ENCODE measurements at places on chromosomes 4 and X. TPM values are rescaled to one million over a fixed set of nuclear protein-coding genes. Genes with fewer than 3 reads are reported as not detected.

Gene NEXMIF
- not detected for total RNA-seq

Gene CXCL8
- total RNA-seq: not detected

Gene EVC
- 21.0 TPM for total RNA-seq

Gene PRKG2
- total RNA-seq: not detected

Gene ENOX2
- total RNA-seq: 3.3 TPM

Gene TGIF2LX
- total RNA-seq: not detected

Gene RHOH
- total RNA-seq: 36.6 TPM

Gene TRAM1L1
- 0.92 TPM for total RNA-seq

Gene EDNRA
- total RNA-seq: not detected

Gene SPANXB1
- not detected for total RNA-seq

Gene NEUROG2
- total RNA-seq: not detected

Gene PABPC4L
- 1.1 TPM for total RNA-seq

Gene LARP1B
- 29.5 TPM for total RNA-seq

Gene DCAF12L2
- total RNA-seq: not detected

Gene HTN1
- not detected for total RNA-seq

GRCh38 chrX:39736216-39737211 lies 361.2 kb downstream of the BCOR start:
- peak; percentile 74 for DNase-seq

- DNase-seq: peak; percentile 45
Measured at GRCh38 chr4:159103384-159103990, 608 bp downstream of the RAPGEF2 start.

- DNase-seq: no peak
Measured at GRCh38 chrX:38041237-38041636, 34.9 kb downstream of the SYTL5 start.

- no peak for DNase-seq
Measured at GRCh38 chr4:183395395-183395794, 49.0 kb upstream of the CDKN2AIP start.

- DNase-seq: peak; percentile 16
Measured at GRCh38 chrX:41516999-41517765, 70.0 kb downstream of the NYX start.

DNA sequence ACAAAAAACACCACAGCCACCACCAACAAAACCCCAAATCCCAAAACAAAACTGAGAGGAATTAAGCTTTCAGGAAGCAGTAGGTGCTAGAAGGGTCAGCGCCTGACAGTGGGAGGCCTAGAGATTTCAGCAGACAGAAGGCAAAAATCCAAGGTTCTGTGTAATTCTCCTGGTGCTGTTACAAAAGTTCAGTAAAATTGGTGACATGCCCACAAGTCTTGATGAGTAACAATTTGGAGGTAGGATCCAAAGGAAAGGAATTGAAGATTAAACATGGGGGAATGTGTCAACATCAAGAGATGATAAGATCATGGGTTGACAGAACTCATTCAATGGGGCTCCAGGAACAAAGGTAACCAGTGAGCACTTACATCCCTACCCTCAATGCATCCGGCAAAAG lies 653.8 kb upstream of the CPEB2 start:
- no peak for DNase-seq

DNA sequence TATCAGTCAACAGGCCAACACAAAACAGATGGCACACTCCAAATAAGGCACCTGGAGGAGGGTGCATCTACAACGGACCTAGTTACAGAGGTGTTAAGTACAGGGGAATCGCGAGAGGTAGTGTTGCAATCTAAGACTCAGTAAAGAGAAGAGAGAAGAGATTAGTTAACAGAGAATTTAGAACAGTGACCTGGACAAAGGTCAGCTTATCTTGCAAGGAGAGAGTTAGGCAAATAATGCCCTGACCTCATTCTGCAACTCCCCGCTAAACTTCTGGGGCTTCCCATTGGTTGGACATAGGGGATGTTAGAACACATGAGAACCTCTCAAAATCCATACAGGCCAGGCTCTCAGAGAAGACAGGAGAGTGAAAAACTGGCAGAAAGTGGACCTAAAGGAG lies 289.4 kb upstream of the GK2 start:
- no peak for DNase-seq

DNA sequence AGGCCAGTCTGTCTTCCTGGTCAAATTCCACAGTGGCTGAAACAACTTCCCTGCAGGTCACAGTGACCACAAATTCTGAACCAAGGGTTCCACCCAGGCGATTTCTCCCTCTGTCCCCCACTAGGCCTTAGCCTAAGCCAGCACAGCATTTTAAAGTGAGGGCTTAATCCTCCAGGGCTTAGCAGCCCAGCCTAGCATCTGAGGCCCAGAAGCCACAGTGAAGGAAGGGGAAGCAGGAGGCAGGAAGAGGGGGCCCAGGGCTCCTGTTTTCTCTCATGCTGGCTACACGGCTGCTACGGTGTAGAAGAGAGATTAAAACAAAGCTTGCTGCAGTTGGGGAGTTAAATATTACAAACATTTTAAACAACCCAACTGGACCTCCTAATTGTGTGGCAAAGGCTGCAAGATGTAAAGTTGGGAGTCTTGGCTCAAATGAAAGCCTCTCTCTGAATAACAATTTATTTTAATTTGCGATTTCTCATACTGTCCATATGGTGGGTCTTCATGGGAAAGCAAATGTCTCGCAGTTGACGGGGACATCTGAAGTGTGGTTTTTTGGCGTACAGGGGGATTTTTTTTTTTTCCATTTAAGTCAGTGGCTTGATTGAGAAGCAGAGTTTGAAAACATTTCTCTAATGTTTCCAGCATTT lies 170.8 kb upstream of the RAI2 start:
- no peak for DNase-seq

DNA sequence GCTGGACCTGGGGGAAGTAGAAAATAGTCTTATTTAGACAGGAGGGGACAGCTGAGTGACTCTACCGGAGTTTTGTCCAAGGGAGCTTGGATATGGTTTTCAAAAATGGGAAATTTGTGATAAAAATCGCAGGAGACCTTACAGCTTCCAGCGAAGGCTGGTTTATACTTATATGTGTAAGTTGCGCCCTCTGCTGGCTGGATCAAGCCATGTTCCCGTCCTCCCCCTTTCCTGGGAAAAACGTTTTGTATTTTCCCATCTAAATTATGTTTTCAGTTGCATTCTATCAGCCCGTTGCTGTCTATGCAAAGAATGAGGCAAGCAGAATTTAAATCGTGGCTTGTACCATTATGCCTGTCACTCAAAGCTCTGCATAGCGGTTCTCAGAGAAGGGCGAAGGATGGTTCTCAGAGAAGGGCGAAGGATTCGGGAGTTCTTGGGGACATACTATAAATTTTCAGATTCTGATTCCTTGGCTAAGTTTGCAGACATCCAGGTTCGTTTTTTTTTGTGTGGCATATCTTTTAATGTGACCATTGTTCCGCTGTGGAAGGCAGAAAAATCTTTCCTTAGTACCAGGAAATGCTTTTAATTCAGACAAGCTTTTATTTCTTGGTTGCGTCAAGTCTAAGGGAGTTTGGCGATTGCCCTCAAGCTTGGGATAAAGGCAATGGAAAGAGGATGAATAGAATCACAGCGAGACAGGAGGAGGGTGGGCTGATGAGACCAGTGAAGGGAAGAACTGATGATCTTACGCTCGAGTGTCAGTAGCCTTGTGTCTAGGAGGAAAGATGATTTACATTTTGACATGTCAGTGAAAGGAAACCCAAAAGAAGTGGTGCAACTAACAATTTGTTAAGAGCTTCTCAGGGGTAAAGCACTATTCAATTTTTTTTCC lies 128.5 kb upstream of the ARX start:
- peak; percentile 68 for DNase-seq

- no peak for DNase-seq
Measured at GRCh38 chrX:135591871-135592270, 71.4 kb downstream of the INTS6L start.

DNA sequence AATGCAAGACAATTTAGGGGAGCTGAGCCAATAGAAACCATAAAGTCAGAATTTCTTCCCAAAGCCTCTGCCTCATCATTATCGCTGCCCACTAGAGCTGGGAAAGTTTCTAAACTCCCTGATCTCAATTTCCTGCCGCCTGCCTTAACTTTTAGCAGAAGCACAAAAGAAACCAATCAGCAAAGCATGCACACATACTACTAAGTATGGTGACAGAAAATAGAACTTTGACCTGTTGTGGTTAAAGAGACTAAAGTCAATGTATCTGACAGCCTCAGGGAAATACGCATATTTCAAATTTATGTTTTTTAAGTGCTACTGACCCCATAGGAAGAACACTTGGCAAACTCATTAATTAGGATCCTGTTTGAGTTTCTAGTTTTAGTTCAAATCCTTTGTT lies 10.1 kb downstream of the STK26 start:
- DNase-seq: no peak

- DNase-seq: no peak
Measured at GRCh38 chr4:105061136-105061696, 85.5 kb upstream of the TET2 start.

DNA sequence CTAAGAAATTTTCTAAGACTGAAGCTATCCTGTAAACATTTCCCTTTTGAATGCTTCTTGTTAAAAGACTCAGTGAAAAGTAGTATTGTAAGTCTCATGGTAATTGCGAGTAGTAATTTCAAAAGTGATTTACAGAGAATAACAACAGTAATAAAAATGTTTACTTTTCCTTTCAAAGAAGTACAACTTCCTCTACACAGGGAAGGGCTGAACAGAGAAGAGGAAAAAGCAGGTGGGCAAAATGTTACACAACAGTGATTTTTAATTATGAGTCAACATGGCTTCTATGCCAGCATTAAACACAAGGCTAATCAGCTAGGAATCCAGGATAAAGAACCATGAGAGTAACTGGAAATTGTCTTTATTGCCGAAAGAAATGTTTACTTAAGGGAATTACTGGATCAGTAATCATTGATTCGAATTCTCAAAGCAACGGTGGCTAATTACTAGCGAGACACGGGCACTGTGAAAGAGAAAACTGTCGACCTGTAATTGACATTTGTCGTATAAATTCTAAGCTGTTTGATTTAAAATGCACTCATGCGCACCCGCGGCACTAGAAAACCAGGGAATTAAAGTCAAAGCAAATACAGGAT lies 15.4 kb downstream of the UTP3 start:
- no peak for DNase-seq

DNA sequence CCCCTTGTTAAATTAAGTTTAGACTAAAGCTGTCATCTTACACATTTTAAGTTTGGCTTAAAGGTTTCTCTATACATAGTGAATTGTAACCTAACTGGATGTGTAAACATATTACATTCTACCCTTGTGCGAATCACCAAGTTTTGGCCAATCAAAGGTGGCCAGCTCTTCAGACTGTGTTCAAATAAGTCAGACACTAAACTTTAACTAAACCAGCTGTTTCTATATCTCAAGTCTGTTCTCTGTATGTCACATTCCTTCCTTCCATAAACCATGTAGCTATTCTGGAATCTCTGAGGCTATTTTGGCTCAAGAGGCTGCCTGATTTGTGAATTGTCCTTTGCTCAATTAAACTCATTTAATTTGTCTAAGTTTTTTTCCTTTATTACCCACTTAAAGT lies 6.7 kb downstream of the SULT1B1 start:
- DNase-seq: no peak

DNA sequence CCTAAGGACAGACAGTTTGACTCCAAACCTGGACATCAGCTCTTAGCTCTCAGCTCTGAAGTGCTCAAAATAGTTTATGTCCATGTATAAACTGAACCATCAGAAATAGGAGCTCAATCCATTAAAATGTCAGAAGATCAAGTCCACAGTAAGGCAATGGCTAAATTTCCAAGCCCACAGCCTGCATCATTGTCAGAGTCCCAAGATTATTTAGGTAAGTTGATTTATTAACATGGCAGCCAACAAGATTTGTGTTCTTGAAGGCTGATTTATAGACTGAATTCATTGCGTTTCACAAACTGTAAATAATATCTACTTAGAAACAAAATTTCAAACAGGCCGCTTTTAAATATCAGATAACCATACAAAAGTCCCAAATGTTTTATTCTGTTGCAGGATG lies 286.5 kb upstream of the ADGRL3 start:
- no peak for DNase-seq

DNA sequence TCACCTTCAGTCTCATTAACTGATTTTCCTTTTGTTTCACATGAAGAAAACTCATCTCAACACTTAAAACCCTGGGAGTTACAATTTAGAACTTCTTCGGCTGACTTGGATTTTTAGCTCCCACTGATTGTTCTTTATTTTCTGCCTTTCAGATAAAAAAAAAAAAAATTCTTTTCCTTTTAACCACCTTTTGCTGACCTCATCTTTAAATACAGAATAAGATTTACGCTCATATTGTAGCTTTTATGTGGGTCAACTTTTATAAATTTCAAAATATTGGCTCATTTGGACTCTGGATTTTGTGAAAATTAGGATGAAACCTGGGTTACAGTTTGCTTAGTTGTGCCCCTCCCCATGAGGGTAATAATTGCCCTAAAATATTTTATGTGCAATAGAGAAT lies 659.3 kb downstream of the ZNF674 start:
- no peak for DNase-seq

GRCh38 chr4:94634271-94634670 lies 123.5 kb upstream of the BMPR1B start:
- no peak for DNase-seq

GRCh38 chr4:62513306-62513705 lies 1313.2 kb downstream of the ADGRL3 start:
- DNase-seq: peak; percentile 2

DNA sequence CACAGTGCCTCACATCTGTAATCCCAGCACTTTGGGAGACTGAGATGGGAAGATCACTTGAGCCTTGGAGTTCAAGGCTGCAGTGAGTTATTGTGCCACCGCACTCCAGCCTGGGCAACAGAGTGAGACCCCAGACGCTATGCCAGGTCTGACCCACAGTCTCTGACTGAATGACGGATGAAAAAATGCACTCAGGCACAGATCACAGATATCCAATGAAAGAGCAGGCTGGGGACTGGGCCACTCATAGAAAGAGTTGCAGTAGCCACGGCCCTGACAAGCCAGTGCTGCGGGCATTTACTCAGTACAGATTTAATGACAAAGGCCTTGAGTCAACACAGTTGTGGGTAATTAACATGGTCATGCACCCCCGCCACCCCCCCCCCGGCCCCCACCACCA lies 22.7 kb downstream of the NUDT6 start:
- no peak for DNase-seq

All from G401 (cell line).